ENCODE measurements at places on chromosomes 4 and X.

DNA sequence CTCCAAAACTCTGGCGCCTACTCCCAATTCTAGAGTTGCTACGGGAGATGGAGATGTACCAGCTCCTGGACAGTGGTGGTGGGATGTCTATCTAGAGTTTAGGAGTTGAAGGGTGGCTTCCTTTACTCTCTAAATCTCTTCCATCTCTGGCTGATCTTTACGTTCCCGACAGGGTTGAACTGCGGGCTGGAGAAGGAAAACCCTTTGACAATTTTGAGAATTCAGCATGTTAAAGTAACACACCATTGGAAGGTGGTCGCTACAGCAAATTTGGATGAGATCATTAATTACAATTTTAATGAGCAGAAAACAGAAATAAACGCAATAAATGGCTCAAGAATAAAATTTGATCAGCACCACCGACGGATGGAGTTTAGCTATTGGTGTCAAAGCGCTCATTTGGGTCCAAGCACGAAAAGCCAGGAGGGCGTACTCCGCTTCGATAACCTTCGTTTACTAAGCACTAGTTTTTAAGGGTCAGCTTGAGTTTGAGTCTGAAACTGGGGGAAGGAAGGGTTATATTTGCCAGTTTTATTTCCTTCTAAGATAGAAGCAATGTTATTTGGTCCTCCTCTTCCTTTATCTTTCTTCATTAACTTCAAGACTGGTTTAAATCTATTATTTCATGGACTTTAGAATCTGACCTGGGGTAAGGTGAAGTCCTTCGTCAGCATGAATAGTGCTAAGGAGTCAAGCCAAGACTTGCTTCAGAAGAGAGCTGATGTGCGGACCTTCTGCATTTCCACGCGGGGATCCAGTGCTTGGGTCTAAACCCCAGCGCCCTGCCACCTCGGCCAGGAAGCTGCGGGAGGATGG is 1.5 kb upstream of the NKX6-1 start:
- DNase-seq, result no peak

- DNase-seq, result no peak
Measured at GRCh38 chrX:52988985-52989917, 30.9 kb upstream of the FAM156A start.

- DNase-seq, result no peak
Measured at GRCh38 chrX:136039968-136040367, 54.7 kb downstream of the SLC9A6 start.

DNA sequence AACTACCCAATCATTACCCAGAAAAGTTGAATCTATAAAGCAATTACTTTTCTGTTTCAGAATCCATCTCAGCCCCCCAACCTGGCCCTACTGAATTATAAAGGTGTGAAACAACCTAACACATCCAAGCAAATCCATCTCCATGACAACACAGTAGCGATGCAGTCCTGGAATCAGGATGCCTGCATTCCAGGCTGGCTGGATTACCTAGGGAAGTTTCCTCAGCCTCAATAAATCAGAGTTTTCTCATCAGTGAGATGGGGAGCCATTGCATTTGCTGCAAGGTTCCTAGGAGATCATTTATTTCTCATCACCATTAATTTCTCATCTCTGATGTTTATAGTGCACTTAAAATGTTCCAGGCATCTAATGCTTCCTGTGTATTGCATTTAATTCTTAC is 46.0 kb downstream of the LNX1 start:
- no peak for DNase-seq

DNA sequence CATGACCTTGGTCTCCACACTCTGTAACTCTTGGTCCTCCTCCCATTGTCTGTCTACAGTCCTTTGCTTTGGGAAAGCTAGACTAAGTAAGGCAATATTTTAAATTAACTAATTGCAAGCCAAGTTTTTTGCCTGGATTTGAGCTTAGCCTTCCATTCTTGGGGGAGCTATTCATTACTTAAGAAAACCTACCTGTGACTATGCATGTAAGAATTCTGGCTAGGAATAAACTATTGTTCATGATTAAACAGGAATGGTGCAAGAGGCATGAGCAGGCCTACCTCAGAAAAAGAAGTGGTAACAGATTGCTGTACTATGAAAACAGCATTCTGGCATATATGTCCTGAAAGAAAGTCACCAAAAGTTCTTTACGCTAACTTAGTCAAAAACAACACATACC is 309.4 kb downstream of the MAPK10 start:
- no peak for DNase-seq

- no peak for DNase-seq
Measured at GRCh38 chrX:71175531-71175930, 30.9 kb downstream of the NLGN3 start.

Data from epithelial cell of prostate (primary cell).